Fibroblast of the aortic adventitia (primary cell): ENCODE measurements at places on chromosomes 4 and X. TPM values are rescaled to one million over a fixed set of nuclear protein-coding genes. Genes with fewer than 3 reads are reported as not detected.
A peak's percentile ranks its signal among the peaks of the same experiment; 100 is the strongest.

DNA sequence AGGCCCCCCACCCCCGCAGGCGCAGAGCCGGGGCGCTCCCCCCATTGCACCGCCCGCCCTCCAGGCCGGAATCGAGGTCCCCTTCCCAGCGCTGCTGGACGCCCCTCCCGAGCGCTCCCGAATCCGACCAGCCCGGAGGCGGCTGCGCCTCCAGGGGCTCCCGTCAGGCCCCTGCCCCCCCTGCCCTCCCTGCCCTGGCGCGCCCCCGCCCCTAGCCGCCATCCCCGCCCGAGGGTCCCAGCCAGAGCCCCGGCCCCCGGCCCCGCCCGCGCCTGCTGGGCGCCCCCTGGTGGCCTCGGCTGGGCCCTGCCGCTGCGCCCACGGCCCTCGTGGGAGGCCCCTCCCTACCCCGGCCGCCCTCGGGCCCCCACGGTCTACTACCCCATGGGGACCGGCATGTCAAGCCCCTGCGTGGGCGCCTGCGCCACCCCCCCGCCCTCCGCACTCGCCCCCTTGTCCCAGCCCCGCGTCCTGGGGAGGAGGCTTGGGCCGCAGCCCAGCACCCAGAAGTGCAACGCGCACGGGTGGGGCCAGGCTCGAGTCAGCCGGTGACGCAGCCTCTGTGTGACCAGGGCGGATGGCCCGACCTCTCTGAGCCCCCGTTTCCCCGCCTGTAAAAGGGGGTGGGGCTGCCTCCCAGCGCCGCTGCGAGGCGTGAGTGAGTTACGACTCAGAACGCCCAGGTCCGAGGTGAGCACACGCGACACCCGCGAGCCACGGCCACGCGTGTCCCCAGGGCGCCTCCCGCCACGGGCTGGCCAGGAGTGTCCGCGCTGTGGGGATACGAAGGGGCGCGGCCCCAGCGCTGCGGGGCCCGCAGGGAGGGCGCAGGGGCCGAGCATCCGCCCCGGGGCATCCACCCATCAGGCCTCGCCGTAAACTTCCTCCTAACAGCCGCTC, 104.9 kb downstream of the FAM53A start:
- peak; percentile 75 for DNase-seq

DNA sequence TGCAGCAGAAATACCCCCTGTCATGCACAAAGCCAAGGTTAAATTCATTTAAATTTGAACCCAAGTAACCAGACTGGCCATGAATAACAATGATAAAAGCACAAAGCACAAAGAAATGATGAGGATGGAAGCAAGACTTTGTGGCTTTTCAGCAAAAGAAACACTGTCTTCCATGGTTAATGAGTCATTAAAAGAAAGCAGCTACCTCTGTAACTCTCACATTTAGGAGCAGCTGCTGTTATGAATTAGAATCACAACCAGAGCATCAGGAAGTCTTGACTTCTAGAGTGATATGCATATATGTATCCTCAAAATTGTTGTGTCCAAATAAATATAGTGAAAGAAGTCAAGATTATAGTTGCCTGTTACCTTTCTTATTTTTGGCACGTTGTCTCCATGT, 70.7 kb upstream of the RPS6KA6 start:
- DNase-seq: no peak

DNA sequence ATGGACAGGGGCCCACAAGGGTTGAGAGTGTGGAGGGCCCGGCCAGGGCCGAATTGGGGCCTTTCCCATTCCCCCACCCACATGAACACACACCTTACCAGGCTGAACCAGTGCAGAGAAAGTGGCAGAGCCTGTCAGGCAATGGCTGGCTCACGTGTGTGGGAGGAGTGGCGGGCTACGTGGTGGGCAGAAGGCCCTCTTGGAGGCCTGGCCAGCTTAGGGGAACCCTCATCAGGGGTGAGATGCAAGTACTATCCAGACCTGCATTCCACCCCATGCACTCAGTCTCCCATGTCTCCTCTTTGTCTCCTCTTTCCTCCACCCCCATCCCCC, 965 bp downstream of the TCEAL4 start:
- DNase-seq: peak; percentile 10

DNA sequence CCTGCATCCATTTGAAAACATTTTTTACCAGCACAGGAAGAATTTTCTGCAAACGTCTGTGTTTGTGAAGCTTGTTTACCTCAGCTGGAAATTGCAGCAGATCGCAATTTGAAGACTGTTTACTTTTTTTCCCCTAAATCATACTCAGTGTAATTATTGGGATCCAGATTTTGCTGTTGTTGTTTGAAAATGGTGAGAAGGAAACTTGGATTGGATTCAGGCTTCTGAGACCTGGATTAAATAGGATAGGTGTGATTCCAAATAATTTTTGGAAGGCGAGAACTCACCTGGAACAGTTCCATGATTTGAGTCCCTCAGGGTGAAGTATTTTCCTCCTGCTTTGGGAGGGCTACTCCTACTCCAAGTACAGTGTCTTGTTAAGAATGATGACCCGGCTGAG, 279.8 kb downstream of the STIM2 start:
- DNase-seq: no peak

GRCh38 chrX:19814240-19814639, 73.2 kb downstream of the SH3KBP1 start:
- DNase-seq: no peak

GRCh38 chr4:141207961-141208360, 12.7 kb upstream of the ZNF330 start:
- DNase-seq: peak; percentile 4

- DNase-seq: peak; percentile 74
Observed at GRCh38 chr4:72505314-72505744, 63.7 kb downstream of the ADAMTS3 start.

The CT45A3 gene
- not detected in 2 replicates for total RNA-seq

DNA sequence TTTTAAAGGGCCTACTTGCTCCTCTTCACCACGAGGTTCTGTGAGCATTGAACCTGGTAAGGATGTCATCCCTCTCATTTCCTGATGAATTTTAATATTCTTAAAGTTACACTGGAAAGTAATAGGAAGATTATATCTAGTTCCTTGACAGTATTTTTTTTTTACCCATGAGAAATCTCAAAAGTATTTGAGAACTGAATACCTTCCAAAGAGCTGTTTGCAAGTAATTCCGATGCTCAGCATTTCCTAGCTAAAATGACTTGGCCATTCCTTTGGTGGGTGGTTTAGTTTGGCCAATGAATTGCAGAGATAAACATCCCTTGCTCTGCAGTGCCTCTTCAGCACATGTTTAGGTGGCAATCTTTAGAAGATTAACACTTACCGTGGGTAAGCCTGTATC, 110.2 kb upstream of the WDR1 start:
- peak; percentile 79 for DNase-seq

GRCh38 chrX:65932173-65933084, 107.5 kb downstream of the VSIG4 start:
- DNase-seq: no peak

DNA sequence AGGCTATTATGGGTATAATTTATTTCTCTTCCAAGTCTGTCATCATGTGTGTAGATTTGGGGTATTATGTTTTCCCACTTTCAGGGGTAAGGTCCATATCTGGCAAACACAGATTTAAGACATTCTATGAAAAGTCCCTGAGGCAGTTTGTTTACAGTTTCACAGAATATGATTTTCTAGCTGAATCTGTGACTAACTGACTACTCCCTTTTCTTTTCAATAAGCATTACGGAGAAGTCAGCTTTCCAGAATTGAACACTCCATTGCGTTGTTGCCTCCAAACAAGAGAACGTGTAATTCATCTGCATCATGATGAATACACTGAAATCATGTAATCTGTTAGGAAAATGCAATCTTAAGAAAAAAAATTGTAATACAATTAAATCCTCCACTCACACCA, 226.7 kb upstream of the SFRP2 start:
- no peak for DNase-seq

DNA sequence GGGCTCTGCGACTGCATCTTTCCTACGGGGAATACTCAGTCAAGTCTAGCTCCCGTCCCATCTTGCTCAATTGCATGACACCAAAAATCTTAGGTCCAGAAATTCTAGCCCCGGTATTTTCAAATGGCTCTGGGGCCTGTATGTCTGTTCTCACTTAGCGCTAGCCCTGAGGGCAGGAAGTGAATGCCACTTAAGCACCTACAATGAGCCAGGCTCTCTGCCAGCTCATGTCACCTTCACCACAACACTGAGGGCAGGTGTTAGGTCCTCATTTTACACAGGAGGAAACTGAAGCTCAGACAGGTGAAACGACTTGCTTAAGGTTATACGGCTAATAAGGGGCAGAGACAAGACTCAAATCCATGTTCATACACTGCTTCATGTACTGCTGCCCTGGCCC, 282.8 kb downstream of the PPP1R2C start:
- no peak for DNase-seq

DNA sequence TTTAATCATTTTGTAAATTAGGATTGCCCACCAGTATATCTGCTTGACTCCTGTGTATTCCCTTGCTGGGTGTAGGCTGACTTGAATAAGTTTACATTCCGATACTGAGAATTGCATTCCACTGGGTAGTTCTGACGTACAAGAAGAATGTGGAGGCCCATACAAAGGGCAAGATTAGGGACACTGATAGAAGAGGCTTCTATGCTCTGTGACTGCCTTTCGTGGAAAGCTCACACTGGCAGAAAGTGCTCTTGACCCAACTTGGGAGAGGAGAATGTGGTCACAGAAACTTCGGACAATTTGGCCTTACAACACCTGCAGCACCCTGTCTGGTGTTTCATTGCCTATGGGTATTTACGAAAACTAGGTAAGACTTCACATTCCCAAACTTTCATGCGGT, 126.3 kb downstream of the RAPGEF2 start:
- DNase-seq: peak; percentile 81

GRCh38 chrX:73127700-73128241, 48.5 kb upstream of the PABPC1L2A start:
- no peak for DNase-seq

The RIPPLY1 gene
- total RNA-seq: not detected in 2 replicates

- DNase-seq: peak; percentile 25
Observed at GRCh38 chrX:19728915-19729314, 158.5 kb downstream of the SH3KBP1 start.

GRCh38 chrX:15465896-15466651, 27.1 kb downstream of the PIR start:
- DNase-seq: peak; percentile 50

- no peak for DNase-seq
Observed at GRCh38 chrX:9351126-9351525, 113.7 kb upstream of the TBL1X start.

GRCh38 chr4:129326571-129327460, 230.9 kb downstream of the C4orf33 start:
- DNase-seq: no peak

The CDS1 gene
- total RNA-seq: 0.36 and 0.57 TPM in 2 replicates

The ARMCX1 gene
- total RNA-seq: 52.0 and 104 TPM in 2 replicates

- no peak for DNase-seq
Observed at GRCh38 chrX:154828016-154828408, 6.5 kb downstream of the SMIM9 start.
